ENCODE measurements at places on chromosomes 13 and 19.

DNA sequence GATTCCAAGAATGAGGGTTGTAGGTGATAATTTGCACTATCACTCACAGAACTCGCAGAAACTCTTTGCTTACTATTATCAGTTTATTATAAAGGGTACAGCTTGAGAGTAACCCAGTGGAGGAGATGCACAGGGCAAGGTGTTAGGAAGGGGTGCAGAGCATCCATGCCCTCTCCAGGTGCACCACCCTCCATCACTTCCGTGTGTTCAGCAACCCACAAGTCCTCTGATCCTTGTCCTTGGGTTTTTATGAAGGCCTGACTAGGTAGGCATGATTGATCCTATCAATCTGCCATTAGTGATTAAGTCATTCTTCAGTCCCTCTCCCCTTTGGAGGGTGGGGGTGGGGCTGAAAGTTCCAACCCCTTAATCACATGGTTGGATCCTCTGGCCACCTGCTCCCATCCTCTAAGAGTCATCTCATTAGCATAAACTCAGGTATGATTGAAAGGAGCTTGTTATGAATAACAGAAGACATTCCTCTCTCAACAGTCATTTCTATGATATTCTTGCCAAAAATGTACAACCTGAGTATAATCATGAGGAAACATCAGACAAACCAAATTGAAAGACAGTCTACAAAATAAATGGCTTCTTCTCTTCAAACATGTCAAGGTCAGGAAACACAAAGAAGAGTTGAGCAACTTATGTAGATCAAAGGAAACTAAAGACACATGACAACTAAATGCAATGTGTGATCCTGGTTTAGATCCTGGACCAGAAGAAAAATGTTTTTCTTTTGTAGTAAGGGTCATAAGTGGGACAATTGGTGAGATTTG, 225.4 kb downstream of the PCCA start:
- H3K27me3 ChIP-seq = no peaks in the 10 kb centered on the region
- H3K36me3 ChIP-seq = peaks cover 51% of the 10 kb centered on the region
- no peak for DNase-seq
- H3K4me3 ChIP-seq = no peak overlapping the region
- no peak overlapping the region for H3K27ac ChIP-seq

GRCh38 chr19:1942078-1942933, 1.3 kb downstream of the CSNK1G2 start:
- H3K4me3 ChIP-seq = peak overlapping the region; percentile 88
- peaks cover 26% of the 10 kb centered on the region for H3K4me1 ChIP-seq
- peak; percentile 67 for DNase-seq
- no peaks in the 10 kb centered on the region for H3K36me3 ChIP-seq
- no peaks in the 10 kb centered on the region for H3K27me3 ChIP-seq
- H3K27ac ChIP-seq = peak overlapping the region; percentile 96

DNA sequence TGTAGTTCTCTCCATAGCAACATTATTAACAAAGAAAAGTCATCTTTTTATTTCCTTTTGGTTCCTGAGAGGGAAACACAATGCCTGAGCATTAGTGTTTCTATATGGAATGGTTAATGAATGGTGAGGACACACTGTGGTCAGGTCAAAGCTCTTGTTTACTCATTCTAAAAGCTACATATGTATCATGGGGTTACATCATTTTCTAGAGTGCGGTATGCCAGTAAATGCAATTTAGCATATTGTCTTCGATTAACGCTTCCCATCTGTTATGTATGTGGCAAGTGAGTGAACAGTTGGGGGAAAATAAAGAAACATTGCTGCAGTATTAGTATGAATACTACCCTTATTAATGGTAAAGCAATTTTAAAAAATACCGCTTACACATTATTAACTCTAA, 1152.2 kb upstream of the SPRY2 start:
- DNase-seq = no peak
- H3K27me3 ChIP-seq = no peaks in the 10 kb centered on the region
- no peaks in the 10 kb centered on the region for H3K36me3 ChIP-seq
- H3K4me1 ChIP-seq = peaks cover 4% of the 10 kb centered on the region
- H3K27ac ChIP-seq = no peak overlapping the region

GRCh38 chr19:2236314-2237050, at the start of the genes PLEKHJ1 and SF3A2:
Gene PLEKHJ1 (minus strand): TSS chr19:2236329. CDS start chr19:2236248, 81 bp downstream.
Gene SF3A2 (plus strand): TSS chr19:2236824. CDS start chr19:2243419, 6,595 bp downstream.
- peaks cover 7% of the 10 kb centered on the region for H3K36me3 ChIP-seq
- no peaks in the 10 kb centered on the region for H3K27me3 ChIP-seq
- H3K27ac ChIP-seq = peak within 1 kb of the TSS; percentile 95
- H3K4me1 ChIP-seq = peaks cover 47% of the 10 kb centered on the region
- peak; percentile 97 for DNase-seq

DNA sequence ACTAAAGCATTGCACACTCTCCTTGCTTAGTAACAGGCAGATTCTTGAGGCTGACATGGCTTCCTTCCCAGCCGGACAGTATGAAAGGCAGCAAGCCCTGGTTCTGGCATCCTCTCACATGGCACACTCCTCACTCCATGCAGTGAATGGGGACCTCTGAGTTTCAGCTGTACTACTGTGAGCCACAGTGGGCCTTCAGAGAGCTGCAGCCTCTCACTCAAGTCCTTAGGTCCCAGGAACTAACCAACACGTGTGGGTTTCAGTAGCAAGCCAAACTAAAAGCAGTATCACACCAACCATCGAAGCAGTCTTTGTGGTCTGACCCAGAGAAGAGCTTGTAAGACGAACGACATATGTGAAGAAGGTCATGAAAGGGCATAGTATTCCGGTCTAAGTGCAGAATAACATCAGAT, 128.2 kb downstream of the TBC1D4 start:
- peaks cover 28% of the 10 kb centered on the region for H3K4me1 ChIP-seq
- no peak overlapping the region for H3K4me3 ChIP-seq
- H3K36me3 ChIP-seq = no peaks in the 10 kb centered on the region
- H3K27me3 ChIP-seq = no peaks in the 10 kb centered on the region
- H3K27ac ChIP-seq = no peak overlapping the region

DNA sequence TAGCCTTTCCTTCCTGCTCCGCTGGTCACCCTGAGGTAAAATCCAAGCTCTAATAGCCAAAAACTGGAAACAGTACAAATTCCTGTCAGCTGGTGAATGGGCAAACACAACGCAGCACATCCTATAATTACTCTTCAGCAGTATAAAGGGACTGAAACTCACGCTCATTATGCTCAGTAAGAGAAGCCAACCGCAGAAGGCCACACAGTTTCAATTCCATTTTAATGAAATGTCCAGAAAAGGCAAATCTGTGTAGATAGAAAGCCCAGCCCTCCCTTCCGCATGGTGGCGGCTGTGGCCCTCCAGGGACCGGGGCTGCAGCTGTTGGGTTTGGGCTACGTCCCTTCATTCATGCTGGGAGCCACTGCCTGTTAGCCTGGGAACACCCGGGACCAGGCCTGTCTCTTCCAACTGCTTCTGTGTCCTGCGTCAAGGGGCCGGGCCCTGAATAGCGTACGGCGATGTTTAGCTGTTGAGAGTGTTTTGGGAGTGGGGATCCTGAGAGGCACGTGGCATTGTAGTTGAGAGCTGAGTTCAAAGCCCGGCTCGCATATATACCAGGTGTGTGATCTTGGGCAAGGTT, 23.5 kb downstream of the NKPD1 start:
- peaks cover 8% of the 10 kb centered on the region for H3K4me1 ChIP-seq
- peak overlapping the region; percentile 67 for H3K27ac ChIP-seq
- no peaks in the 10 kb centered on the region for H3K27me3 ChIP-seq
- no peak overlapping the region for H3K4me3 ChIP-seq
- no peak for DNase-seq

DNA sequence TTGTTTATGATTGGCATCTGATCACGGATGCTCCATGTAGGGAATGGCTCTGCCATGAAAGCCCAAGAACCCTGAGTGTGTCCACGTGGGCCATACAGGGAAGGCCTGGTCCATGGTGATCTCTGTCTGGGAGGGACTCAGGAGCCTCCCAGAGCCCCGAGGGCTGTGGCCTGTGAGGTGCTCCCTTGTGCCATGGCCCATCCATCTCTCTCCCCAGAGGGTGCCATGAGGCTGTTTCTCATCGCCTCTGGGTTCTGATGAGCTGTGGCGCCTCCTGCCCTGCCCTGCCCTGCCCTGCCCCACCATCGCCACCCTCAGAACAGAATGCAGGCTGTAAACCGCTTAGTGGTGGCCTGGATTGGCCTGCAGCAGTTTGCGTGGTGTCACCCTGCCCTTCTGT, 83.1 kb downstream of the ATP11A start:
- H3K4me1 ChIP-seq = peaks cover 19% of the 10 kb centered on the region
- H3K27me3 ChIP-seq = no peaks in the 10 kb centered on the region
- no peak overlapping the region for H3K4me3 ChIP-seq

DNA sequence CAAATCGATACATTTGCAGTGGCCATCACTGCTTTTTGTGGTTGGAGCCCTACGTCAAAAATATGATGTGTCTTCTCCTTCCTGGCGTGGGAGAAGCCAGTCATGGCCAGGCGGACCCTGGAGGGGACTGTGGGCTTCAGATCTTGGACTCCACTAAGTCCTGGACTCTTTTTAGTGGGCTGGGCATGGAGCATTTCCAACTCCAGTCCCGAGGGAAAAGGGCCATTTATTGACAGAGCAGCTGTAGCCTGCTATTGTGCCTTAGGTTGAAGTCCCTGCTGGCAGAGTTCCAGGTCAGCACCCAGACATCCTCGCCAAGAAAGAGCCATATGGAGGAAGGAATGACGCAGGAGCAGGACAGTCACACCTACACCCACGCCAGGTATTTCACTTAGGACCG, 179.2 kb upstream of the ZNF507 start:
- DNase-seq = no peak
- H3K27me3 ChIP-seq = peaks cover 22% of the 10 kb centered on the region
- H3K4me3 ChIP-seq = no peak overlapping the region
- no peaks in the 10 kb centered on the region for H3K36me3 ChIP-seq

DNA sequence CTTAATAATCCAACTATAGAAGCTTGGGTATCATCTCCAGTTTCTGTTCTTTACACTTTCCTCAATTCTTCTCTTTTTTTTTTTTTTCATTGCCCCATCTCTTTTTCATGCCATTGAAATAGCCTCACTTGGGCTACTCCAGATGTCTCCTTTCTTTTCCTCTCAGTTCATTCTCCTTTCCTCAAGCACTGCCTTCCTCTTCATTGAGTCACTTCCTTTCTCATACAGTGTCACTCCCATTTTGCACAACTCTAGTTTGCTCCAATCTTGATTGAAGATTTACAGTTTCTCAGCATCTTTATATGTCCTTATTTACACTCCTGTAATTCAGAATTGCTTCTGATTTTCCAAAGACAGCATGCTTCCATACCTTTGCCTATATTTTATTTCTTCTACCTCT, 61.3 kb downstream of the IPO5 start:
- no peak overlapping the region for H3K4me3 ChIP-seq
- no peaks in the 10 kb centered on the region for H3K4me1 ChIP-seq
- peaks cover 53% of the 10 kb centered on the region for H3K36me3 ChIP-seq
- H3K27ac ChIP-seq = no peak overlapping the region
- H3K27me3 ChIP-seq = no peaks in the 10 kb centered on the region

GRCh38 chr13:33101835-33102234, 85.6 kb downstream of the KL start:
- H3K4me3 ChIP-seq = no peak overlapping the region
- no peaks in the 10 kb centered on the region for H3K4me1 ChIP-seq
- no peak for DNase-seq
- H3K27ac ChIP-seq = no peak overlapping the region

GRCh38 chr19:50203281-50204080, at the start of gene MYH14:
Gene MYH14 (plus strand): TSS chr19:50203622. CDS start chr19:50210366, 6,744 bp downstream.
- peaks cover 7% of the 10 kb centered on the region for H3K4me1 ChIP-seq
- DNase-seq = peak; percentile 93
- H3K4me3 ChIP-seq = peak within 1 kb of the TSS; percentile 67
- peak within 1 kb of the TSS; percentile 39 for H3K27ac ChIP-seq
- H3K36me3 ChIP-seq = no peaks in the 10 kb centered on the region

- DNase-seq = no peak
- H3K27me3 ChIP-seq = no peaks in the 10 kb centered on the region
- no peak overlapping the region for H3K27ac ChIP-seq
- H3K4me1 ChIP-seq = peaks cover 5% of the 10 kb centered on the region
- no peaks in the 10 kb centered on the region for H3K36me3 ChIP-seq
Observed at GRCh38 chr13:58655086-58655485, 1023.5 kb downstream of the PCDH17 start.

GRCh38 chr13:109145631-109146030, 516.2 kb downstream of the MYO16 start:
- H3K4me3 ChIP-seq = no peak overlapping the region
- H3K27ac ChIP-seq = no peak overlapping the region

GRCh38 chr13:30880856-30881155, 25.3 kb upstream of the MEDAG start:
- peaks cover 72% of the 10 kb centered on the region for H3K4me1 ChIP-seq
- H3K36me3 ChIP-seq = no peaks in the 10 kb centered on the region
- H3K27ac ChIP-seq = peak overlapping the region; percentile 35
- H3K4me3 ChIP-seq = no peak overlapping the region

GRCh38 chr13:113080901-113081521, 24.6 kb upstream of the F7 start:
- no peak overlapping the region for H3K27ac ChIP-seq
- no peaks in the 10 kb centered on the region for H3K27me3 ChIP-seq
- no peak for DNase-seq
- no peak overlapping the region for H3K4me3 ChIP-seq

DNA sequence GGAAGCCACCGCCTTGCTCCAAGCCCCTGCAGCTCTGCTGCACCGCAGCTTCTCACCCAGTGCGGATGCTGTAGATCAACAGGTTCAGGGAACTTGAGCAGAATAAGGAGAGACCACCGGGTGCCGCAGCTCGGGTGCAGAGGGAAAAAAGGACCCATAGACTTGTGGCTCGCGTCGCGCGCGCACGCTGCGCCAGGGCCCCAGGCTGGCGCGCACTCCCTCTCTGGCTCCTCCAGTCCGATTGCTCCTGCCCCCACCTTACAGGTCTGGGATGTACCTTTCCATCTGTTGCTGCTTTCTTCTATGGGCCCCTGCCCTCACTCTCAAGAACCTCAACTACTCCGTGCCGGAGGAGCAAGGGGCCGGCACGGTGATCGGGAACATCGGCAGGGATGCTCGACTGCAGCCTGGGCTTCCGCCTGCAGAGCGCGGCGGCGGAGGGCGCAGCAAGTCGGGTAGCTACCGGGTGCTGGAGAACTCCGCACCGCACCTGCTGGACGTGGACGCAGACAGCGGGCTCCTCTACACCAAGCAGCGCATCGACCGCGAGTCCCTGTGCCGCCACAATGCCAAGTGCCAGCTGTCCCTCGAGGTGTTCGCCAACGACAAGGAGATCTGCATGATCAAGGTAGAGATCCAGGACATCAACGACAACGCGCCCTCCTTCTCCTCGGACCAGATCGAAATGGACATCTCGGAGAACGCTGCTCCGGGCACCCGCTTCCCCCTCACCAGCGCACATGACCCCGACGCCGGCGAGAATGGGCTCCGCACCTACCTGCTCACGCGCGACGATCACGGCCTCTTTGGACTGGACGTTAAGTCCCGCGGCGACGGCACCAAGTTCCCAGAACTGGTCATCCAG, 964 bp downstream of the PCDH17 start:
- DNase-seq = peak; percentile 57
- H3K36me3 ChIP-seq = peaks cover 3% of the 10 kb centered on the region
- H3K27ac ChIP-seq = peak overlapping the region; percentile 69
- peak overlapping the region; percentile 89 for H3K4me3 ChIP-seq
- peaks cover 37% of the 10 kb centered on the region for H3K27me3 ChIP-seq

- H3K4me3 ChIP-seq = no peak overlapping the region
- peaks cover 17% of the 10 kb centered on the region for H3K36me3 ChIP-seq
- peaks cover 94% of the 10 kb centered on the region for H3K27me3 ChIP-seq
- no peak overlapping the region for H3K27ac ChIP-seq
- peaks cover 32% of the 10 kb centered on the region for H3K4me1 ChIP-seq
Observed at GRCh38 chr19:13008926-13009787, 13.9 kb downstream of the NFIX start.

All from mesothelial cell of epicardium (in vitro differentiated cells).